ENCODE measurements at places on chromosomes 16 and 17.

- H3K27ac ChIP-seq: no peak overlapping the region
- H3K4me1 ChIP-seq: no peaks in the 10 kb centered on the region
- no peaks in the 10 kb centered on the region for H3K36me3 ChIP-seq
- no peak for DNase-seq
- H3K27me3 ChIP-seq: no peaks in the 10 kb centered on the region
Observed at GRCh38 chr16:27024010-27024409, 42.7 kb upstream of the C16orf82 start.

GRCh38 chr16:8632675-8633182 lies 11.2 kb downstream of the METTL22 start:
- peaks cover 90% of the 10 kb centered on the region for H3K36me3 ChIP-seq
- H3K27me3 ChIP-seq: no peaks in the 10 kb centered on the region
- no peak overlapping the region for H3K27ac ChIP-seq
- H3K4me3 ChIP-seq: no peak overlapping the region
- no peaks in the 10 kb centered on the region for H3K4me1 ChIP-seq

GRCh38 chr17:9266031-9266680 lies 244.8 kb downstream of the NTN1 start:
- H3K36me3 ChIP-seq: no peaks in the 10 kb centered on the region
- no peak overlapping the region for H3K4me3 ChIP-seq
- DNase-seq: no peak
- no peak overlapping the region for H3K27ac ChIP-seq
- H3K4me1 ChIP-seq: no peaks in the 10 kb centered on the region

- H3K27ac ChIP-seq: no peak overlapping the region
- H3K36me3 ChIP-seq: no peaks in the 10 kb centered on the region
- no peaks in the 10 kb centered on the region for H3K27me3 ChIP-seq
- H3K4me1 ChIP-seq: peaks cover 16% of the 10 kb centered on the region
Observed at GRCh38 chr17:31499771-31500554, 108.5 kb downstream of the RAB11FIP4 start.

GRCh38 chr17:17069849-17070248 lies 27.6 kb downstream of the MPRIP start:
- H3K4me3 ChIP-seq: no peak overlapping the region
- no peaks in the 10 kb centered on the region for H3K27me3 ChIP-seq
- H3K36me3 ChIP-seq: peaks cover 47% of the 10 kb centered on the region
- no peak overlapping the region for H3K27ac ChIP-seq
- DNase-seq: no peak

GRCh38 chr17:45011767-45012166 lies 39.7 kb downstream of the DCAKD start:
- H3K27ac ChIP-seq: no peak overlapping the region
- H3K4me1 ChIP-seq: no peaks in the 10 kb centered on the region
- H3K27me3 ChIP-seq: no peaks in the 10 kb centered on the region
- no peak overlapping the region for H3K4me3 ChIP-seq

DNA sequence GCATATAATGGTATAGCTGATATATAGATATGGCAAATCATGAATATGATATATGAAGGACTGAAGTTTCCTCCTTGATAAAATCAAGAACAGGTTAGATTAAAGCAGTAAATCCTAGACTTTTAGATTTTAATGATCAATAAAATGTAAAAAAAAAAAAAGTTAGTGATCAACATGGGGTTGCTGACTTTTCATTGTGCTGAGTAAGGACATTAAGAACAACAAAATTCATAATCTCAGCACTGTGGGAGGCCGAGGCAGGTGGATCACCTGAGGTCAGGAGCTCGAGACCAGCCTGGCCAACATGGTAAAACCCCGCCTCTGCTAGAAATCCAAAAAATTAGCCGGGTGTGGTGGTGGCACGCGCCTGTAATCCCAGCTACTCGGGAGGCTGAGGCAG lies 10.4 kb upstream of the CHD3 start:
- H3K36me3 ChIP-seq: peaks cover 79% of the 10 kb centered on the region
- no peak for DNase-seq
- no peaks in the 10 kb centered on the region for H3K27me3 ChIP-seq
- H3K27ac ChIP-seq: no peak overlapping the region

DNA sequence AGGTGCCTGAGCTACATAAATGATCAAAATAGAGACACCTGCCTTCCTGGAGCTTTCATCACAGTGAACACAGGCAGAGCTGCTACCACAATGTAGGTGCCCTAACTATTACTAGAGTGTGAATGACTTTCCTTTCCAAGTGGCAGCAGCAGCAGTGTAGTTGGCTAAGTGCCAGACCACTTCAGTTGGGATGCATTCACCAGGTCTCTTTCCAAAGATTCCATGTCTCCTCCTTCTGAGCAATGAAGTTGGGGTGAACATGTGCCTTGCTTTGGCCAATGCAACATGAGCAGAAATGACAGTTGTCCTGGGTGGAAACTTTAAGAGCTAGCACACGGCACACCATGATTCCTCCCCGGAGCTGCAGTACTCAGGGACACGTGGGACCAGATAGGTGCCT lies 23.3 kb upstream of the CACNG4 start:
- no peaks in the 10 kb centered on the region for H3K36me3 ChIP-seq
- peak; percentile 23 for DNase-seq
- H3K4me1 ChIP-seq: peaks cover 10% of the 10 kb centered on the region

DNA sequence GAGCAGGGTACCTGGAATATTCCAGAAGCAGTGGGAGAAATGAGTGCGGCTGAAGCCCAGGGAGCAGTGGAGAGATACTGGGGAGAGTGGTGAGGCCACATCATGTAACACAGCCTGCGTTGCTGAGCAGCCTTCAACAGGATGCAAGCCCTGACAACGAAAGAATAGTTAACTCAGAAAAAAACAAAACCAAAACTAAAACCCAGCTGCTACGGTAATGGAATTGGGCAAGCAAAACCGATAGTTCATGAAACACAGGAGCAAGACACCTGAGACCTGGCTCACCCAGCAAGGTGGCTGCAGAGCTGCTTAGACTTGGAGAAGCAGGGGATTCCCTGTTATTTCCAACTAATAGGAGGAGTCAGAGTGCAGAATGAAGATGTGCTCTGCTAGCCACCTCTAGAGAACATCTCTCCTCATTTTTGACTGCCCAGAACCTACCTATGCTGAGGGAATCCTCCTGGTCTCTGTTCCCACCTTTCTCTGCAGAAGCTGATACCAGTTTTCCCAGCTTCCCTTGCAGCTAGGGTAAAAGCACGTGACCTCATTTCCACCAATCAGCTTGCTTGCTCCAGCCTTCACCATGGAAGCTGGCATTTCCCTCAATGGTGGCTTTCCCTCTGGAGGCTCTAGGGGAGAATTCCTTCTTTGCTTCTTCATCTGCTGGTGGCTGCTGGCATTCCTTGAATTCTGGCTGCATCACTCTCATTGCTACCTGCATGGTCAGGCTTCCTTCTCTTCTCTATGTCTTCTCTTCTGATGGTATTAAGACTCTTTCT lies 59.4 kb upstream of the XYLT1 start:
- H3K27ac ChIP-seq: no peak overlapping the region
- no peaks in the 10 kb centered on the region for H3K4me1 ChIP-seq
- no peaks in the 10 kb centered on the region for H3K36me3 ChIP-seq
- no peak for DNase-seq

DNA sequence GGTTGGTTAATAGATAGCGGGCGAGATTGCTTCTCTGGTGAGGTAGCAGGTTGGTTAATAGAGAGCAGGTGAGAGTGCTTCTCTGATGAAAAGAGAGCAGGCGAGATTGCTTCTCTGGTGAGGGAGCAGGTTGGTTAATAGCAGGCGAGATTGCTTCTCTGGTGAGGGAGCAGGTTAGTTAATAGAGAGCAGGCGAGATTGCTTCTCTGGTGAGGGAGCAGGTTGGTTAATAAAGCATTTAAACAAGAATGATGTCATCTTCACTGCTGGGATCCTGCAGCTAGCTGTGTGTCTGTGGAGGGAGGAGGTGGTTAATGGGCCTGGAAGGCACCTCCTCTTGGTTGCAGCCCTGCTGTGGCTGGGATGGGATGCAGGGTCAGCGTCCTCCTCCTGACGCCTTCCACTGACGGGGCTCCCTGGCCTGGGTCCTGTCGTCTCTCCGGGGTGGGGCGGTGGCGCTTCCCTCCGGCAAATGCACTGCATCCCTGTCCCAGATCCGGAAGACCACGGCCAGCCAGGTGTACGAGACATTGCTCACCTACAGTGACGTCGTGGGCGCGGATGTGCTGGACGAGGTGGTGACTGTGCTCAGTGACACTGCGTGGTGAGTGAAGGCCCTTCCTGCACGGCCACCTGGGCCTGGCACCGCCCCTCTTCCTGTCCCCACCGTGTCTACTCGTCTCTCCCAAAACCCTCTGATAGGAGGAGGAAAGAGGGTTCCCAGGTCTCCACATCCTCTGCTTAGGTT lies 99.2 kb upstream of the ZNF750 start:
- H3K27ac ChIP-seq: no peak overlapping the region
- no peak overlapping the region for H3K4me3 ChIP-seq
- no peaks in the 10 kb centered on the region for H3K4me1 ChIP-seq
- no peaks in the 10 kb centered on the region for H3K27me3 ChIP-seq

DNA sequence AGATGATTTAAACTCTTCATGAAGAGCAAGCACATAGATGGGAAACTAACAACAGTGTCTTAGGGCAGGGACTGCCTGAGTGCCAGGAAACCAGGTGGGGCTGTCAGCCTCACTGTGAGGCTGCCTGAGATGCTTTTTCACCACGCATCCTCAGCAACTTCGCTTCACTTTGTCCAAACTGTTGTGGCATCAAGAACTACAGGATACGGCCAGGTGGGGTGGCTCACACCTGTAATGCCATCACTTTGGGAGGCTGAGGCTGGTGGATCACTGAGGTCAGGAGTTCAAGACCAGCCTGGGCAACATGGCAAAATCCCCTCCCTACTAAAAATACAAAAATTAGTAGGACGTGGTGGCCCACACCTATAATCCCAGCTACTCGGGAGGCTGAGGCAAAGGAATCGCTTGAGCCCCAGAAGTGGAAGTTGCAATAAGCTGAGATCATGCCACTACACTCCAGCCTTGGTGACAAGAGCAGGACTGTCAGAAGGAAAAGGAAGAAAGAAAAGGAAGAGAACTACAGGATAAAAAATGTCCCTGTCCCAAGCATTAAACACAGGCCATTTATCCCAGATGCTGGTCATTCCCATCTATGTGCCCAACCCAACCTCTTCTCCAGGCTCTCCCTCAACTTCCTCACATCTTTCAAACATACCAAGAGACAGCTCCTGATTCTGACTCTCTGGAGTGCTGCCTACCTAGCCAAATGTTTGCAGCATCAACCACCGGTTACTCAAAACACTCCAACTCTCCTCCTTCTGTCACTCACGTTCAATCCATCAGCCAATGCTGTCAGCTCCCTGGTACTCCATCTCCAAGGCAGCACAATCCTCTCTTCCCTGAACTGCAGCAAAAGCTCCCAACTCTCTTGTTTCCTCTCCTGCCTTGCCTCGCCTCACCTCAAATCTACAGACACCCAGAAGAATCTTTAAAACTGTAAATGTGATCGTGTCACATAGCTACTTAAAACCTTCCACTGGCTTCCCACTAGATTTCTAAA lies 1.6 kb downstream of the EIF4A3 start:
- no peaks in the 10 kb centered on the region for H3K27me3 ChIP-seq
- H3K36me3 ChIP-seq: peaks cover 50% of the 10 kb centered on the region
- H3K4me3 ChIP-seq: peak overlapping the region; percentile 78
- peak overlapping the region; percentile 66 for H3K27ac ChIP-seq
- DNase-seq: peak; percentile 9

GRCh38 chr16:3934491-3935181 lies 54.1 kb upstream of the CREBBP start:
- peak; percentile 9 for DNase-seq
- no peaks in the 10 kb centered on the region for H3K36me3 ChIP-seq
- no peak overlapping the region for H3K4me3 ChIP-seq
- H3K4me1 ChIP-seq: no peaks in the 10 kb centered on the region
- no peaks in the 10 kb centered on the region for H3K27me3 ChIP-seq

DNA sequence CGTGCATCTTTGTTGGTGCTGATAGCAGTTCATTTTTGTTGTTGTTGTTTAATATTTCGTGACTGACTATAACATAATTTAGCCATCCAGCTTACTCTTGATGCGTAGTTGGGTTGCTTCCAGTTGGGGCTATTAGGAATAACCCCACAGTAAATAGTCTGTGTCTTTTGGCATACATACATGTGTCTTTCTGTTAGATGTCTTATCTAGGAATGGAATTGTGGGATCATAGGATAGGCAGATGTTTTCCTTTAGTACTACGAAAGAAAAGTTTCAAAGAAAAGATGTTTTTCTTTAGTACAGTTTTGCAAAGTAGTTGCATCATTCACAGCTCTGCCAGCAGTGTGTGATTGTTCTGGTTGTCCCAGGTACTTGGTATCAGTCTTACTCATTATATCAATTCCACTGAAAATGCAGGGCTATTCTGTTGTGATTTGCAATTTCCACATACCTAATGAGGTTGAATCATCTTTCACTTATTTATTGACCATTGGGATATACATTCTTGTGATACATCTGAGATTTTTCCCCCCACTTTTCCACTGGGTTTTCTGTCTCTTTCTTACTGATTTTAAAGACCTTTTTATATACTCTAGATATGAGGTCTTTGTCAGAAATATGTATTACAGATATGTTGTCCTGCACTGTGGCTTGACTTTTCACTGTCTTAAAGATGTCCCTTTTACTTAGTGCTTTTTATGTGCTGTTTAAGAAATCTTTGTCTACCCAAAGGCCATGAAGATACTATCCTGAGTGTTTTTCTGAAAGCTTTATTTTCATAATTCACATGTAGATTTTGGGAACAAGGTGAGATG lies 173.3 kb downstream of the MRTFB start:
- H3K27me3 ChIP-seq: no peaks in the 10 kb centered on the region
- H3K4me1 ChIP-seq: no peaks in the 10 kb centered on the region
- DNase-seq: no peak
- H3K36me3 ChIP-seq: peaks cover 42% of the 10 kb centered on the region
- no peak overlapping the region for H3K27ac ChIP-seq
- H3K4me3 ChIP-seq: no peak overlapping the region

GRCh38 chr16:88558457-88559442 lies 11.5 kb upstream of the ZC3H18 start:
- no peaks in the 10 kb centered on the region for H3K36me3 ChIP-seq
- H3K27me3 ChIP-seq: peaks cover 16% of the 10 kb centered on the region
- no peak overlapping the region for H3K4me3 ChIP-seq
- peaks cover 4% of the 10 kb centered on the region for H3K4me1 ChIP-seq
- H3K27ac ChIP-seq: no peak overlapping the region
- no peak for DNase-seq

GRCh38 chr16:24013864-24014645 lies 178.3 kb downstream of the PRKCB start:
- H3K4me3 ChIP-seq: no peak overlapping the region
- no peak overlapping the region for H3K27ac ChIP-seq
- H3K4me1 ChIP-seq: no peaks in the 10 kb centered on the region

- no peak overlapping the region for H3K4me3 ChIP-seq
- no peak for DNase-seq
- no peak overlapping the region for H3K27ac ChIP-seq
- H3K36me3 ChIP-seq: no peaks in the 10 kb centered on the region
- no peaks in the 10 kb centered on the region for H3K4me1 ChIP-seq
Observed at GRCh38 chr17:48761114-48761513, 32.6 kb upstream of the HOXB13 start.
